ENCODE measurements at places on chromosomes 4 and X.

DNA sequence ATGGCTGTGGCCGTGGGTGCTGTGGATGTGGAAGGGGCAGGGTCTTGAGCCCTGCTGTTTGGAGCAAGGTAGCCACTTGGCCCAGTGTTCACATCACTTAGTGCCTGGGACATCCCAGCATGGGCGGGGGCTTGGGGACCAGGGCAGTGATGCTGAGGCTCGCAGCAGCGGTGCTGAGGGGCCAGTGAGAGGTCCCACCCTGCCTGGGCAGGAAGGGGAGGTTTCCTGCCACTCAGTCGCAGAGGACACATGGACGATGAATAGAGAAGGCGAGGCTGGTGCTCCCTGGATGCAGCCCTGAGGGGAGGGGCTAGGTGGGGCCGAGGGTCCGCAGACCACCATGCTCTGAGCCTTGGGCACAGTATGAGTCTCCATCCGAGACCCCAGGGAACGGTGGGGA lies 25.7 kb downstream of the DOK7 start:
- no peak for DNase-seq
- no peak overlapping the region for H3K27ac ChIP-seq
- peaks cover 58% of the 10 kb centered on the region for H3K4me1 ChIP-seq
- peaks cover 11% of the 10 kb centered on the region for H3K36me3 ChIP-seq
- peaks cover 13% of the 10 kb centered on the region for H3K27me3 ChIP-seq
- H3K4me3 ChIP-seq = no peak overlapping the region

GRCh38 chr4:114582621-114583020 lies 16.0 kb upstream of the UGT8 start:
- no peaks in the 10 kb centered on the region for H3K4me1 ChIP-seq
- DNase-seq = no peak
- peaks cover 14% of the 10 kb centered on the region for H3K36me3 ChIP-seq
- H3K27ac ChIP-seq = no peak overlapping the region
- H3K27me3 ChIP-seq = peaks cover 50% of the 10 kb centered on the region

DNA sequence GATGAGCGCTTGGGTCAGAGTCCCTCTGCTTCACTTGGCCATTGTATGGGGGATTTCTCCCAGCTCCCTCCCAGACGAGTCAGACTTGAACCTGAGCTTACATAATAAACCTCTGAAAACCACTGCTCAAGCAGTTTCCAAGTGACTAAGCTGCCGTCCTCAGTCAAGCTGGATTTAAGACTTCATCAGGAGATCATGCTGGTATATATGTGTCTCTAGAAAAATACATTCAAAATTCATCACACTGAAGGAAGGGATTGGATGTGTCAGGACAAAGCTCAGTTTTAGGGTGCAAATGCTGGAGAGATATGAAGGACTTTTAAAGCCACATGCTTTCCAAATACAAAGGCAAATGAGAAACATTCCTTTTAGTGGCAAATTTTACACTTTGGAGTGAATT lies 114.3 kb downstream of the QDPR start:
- no peaks in the 10 kb centered on the region for H3K36me3 ChIP-seq
- DNase-seq = no peak
- H3K4me1 ChIP-seq = no peaks in the 10 kb centered on the region
- no peak overlapping the region for H3K27ac ChIP-seq
- no peak overlapping the region for H3K4me3 ChIP-seq
- H3K27me3 ChIP-seq = peaks cover 6% of the 10 kb centered on the region

- no peak overlapping the region for H3K4me3 ChIP-seq
- no peaks in the 10 kb centered on the region for H3K4me1 ChIP-seq
- DNase-seq = no peak
- H3K27ac ChIP-seq = no peak overlapping the region
- no peaks in the 10 kb centered on the region for H3K36me3 ChIP-seq
- peaks cover 8% of the 10 kb centered on the region for H3K27me3 ChIP-seq
These were observed 343.5 kb upstream of the SFRP2 start for GRCh38 chr4:154132406-154132805.

DNA sequence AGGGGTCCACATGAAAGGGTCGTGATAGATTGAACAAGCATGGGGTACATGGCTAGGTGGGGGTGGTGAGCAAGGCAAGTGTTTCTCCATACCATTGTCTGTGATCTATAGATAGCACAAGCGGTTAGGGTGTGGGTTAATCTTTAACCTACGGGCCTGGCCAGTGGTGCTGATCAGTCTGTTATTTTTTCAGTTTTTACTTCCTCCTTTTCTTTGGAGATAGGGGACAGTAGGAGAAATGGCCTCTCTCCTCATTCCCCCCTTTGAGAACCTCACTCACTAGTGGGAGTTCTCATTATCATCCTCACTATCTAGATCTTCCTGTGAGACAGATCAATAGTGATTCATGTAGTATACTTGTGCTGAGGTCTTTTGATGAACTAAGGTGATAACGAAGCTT lies 16.2 kb upstream of the GPKOW start:
- no peak for DNase-seq
- H3K4me1 ChIP-seq = no peaks in the 10 kb centered on the region
- no peak overlapping the region for H3K27ac ChIP-seq
- no peaks in the 10 kb centered on the region for H3K27me3 ChIP-seq
- peaks cover 22% of the 10 kb centered on the region for H3K36me3 ChIP-seq

DNA sequence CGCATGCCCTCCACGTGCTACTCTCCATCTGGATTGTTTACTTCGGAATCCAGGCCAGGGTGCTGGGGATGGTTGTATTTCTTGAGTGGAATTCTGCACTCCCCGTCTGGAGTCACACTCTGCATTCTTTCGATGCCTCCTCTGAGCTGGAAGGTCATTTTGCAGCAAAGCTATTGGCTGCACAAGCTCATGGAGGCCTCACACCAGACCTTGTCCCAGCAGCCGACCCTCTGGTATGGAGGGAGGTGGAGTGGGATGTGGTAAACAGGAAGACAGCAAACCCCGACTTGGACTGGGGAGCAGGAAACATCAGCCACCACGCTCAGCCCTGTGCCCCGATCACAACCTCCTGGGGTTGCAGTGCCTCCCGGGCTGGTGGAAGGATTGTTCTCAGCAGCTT lies 225.3 kb upstream of the LNX1 start:
- H3K27ac ChIP-seq = no peak overlapping the region
- no peaks in the 10 kb centered on the region for H3K36me3 ChIP-seq
- H3K4me1 ChIP-seq = no peaks in the 10 kb centered on the region
- H3K4me3 ChIP-seq = no peak overlapping the region
- DNase-seq = no peak

- H3K27me3 ChIP-seq = peaks cover 7% of the 10 kb centered on the region
- H3K36me3 ChIP-seq = no peaks in the 10 kb centered on the region
- H3K4me1 ChIP-seq = no peaks in the 10 kb centered on the region
These were observed 26.1 kb upstream of the SORBS2 start for GRCh38 chr4:185838104-185838452.

GRCh38 chrX:22800360-22800759 lies 199.4 kb upstream of the DDX53 start:
- peaks cover 4% of the 10 kb centered on the region for H3K27me3 ChIP-seq
- no peaks in the 10 kb centered on the region for H3K4me1 ChIP-seq
- DNase-seq = no peak
- H3K27ac ChIP-seq = no peak overlapping the region
- no peaks in the 10 kb centered on the region for H3K36me3 ChIP-seq
- no peak overlapping the region for H3K4me3 ChIP-seq

- no peak overlapping the region for H3K27ac ChIP-seq
- H3K4me1 ChIP-seq = peaks cover 40% of the 10 kb centered on the region
- peaks cover 51% of the 10 kb centered on the region for H3K36me3 ChIP-seq
- no peak for DNase-seq
- H3K4me3 ChIP-seq = no peak overlapping the region
- H3K27me3 ChIP-seq = no peaks in the 10 kb centered on the region
These were observed 85.2 kb downstream of the ANAPC10 start for GRCh38 chr4:145012841-145013240.

GRCh38 chr4:43732829-43733426 lies 715.7 kb downstream of the KCTD8 start:
- no peaks in the 10 kb centered on the region for H3K4me1 ChIP-seq
- H3K27ac ChIP-seq = no peak overlapping the region
- no peaks in the 10 kb centered on the region for H3K36me3 ChIP-seq
- H3K27me3 ChIP-seq = no peaks in the 10 kb centered on the region

DNA sequence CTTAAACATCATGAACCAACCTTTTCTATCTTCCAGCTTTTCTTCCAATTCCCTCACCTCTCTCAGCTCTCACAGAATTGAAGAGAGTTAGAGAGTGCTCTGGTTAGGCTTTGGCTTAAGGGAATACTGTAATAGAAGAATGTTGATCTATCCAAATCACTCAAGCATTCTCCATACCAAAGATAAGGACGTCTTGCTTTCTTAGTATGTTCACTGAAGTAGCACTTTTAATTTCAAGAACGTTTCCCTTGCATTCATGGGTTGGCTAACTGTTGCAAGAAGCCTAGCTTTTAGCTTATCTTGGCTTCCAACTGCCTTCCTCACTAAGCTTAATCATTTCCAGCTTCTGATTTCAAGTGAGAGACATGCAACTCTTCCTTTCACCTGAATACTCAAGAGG lies 43.2 kb downstream of the FANCB start:
- peaks cover 4% of the 10 kb centered on the region for H3K4me1 ChIP-seq
- peaks cover 4% of the 10 kb centered on the region for H3K27me3 ChIP-seq
